Esophagus muscularis mucosa (tissue), 4 donors: ENCODE measurements at places on chromosomes 5 and 9. TPM values are rescaled to one million over a fixed set of nuclear protein-coding genes. Genes with fewer than 3 reads are reported as not detected.

- H3K36me3 ChIP-seq = no peaks in the 10 kb centered on the region
- H3K4me1 ChIP-seq = no peaks in the 10 kb centered on the region
- no peak overlapping the region for H3K4me3 ChIP-seq
- no peaks in the 10 kb centered on the region for H3K27me3 ChIP-seq
- DNase-seq = no peak
- H3K27ac ChIP-seq = no peak overlapping the region
These were observed 37.4 kb downstream of the CCDC125 start for GRCh38 chr5:69295088-69295754.

DNA sequence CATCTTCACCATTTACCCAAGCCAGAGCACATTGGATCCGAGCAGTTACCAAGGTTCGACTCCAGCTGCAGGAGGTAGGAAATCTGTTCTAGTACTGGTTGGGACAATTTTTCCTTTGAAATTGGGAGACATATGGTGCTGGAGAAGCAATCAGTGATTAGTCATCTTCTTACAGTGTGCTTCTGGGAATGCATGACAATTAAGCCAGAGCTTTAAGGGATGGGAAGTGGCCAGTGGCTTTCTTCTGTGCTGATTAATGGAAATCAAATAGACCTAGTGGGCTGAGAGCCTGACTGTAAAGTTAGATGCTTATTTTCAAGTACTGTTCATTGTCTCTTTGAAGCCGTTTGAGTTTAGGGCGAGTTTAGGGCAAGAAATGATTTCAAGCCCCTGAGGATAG lies 152.1 kb downstream of the UNC13B start:
- H3K27me3 ChIP-seq = no peaks in the 10 kb centered on the region
- no peak for DNase-seq
- H3K27ac ChIP-seq = no peak overlapping the region
- H3K4me1 ChIP-seq = peaks cover 24% of the 10 kb centered on the region
- H3K36me3 ChIP-seq = peaks cover 8% of the 10 kb centered on the region
- H3K4me3 ChIP-seq = no peak overlapping the region

GRCh38 chr9:4833781-4834560 lies 41.2 kb downstream of the RCL1 start:
- no peak for DNase-seq
- H3K27ac ChIP-seq = no peak overlapping the region
- H3K27me3 ChIP-seq = no peaks in the 10 kb centered on the region
- H3K4me3 ChIP-seq = no peak overlapping the region
- H3K4me1 ChIP-seq = peaks cover 3% of the 10 kb centered on the region

Gene HMCN2
- 38.6 TPM for total RNA-seq
